T-helper 17 cell (primary cell): ENCODE measurements at places on chromosomes 12 and 14. TPM values are rescaled to one million over a fixed set of nuclear protein-coding genes. Genes with fewer than 3 reads are reported as not detected.

Gene CLEC7A
- total RNA-seq, result 3.2 TPM

GRCh38 chr12:123233505-123234308, 471 bp downstream of the MTRFR start:
- H3K27me3 ChIP-seq, result no peaks in the 10 kb centered on the region
- no peak for DNase-seq
- H3K4me1 ChIP-seq, result peaks cover 48% of the 10 kb centered on the region
- H3K36me3 ChIP-seq, result peaks cover 4% of the 10 kb centered on the region
- H3K27ac ChIP-seq, result peak overlapping the region; percentile 100

DNA sequence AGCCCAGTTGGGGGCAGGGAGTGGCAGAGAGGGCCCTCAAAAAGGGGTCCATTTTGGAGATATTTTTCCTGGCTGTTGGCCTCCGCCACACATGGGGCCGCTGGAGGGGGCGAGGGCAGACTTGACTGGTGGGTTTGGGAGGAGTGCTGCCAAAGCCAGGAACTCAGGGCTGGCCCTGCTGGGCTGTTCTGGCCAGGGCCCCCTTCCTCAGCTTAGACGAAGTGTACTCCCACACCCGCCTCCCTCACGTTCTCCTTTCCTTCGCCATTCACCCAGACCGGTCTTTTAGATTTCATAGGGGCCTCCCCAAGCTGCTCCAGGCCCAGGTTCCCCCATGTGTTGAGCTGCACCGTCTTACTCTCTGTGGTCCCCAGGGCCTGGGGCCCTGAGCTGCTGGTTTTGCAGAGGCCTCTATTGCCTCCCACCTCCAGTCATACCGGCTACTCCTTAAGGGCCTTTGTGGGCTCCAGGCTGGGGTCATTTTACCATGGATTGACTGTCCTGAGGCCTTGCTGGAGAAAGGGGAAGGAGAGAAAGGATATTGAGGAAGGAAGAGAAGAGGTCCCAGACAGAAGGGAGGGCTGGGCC, 1.3 kb downstream of the KRT7 start:
- H3K27me3 ChIP-seq, result peaks cover 62% of the 10 kb centered on the region
- H3K4me3 ChIP-seq, result no peak overlapping the region
- DNase-seq, result no peak

DNA sequence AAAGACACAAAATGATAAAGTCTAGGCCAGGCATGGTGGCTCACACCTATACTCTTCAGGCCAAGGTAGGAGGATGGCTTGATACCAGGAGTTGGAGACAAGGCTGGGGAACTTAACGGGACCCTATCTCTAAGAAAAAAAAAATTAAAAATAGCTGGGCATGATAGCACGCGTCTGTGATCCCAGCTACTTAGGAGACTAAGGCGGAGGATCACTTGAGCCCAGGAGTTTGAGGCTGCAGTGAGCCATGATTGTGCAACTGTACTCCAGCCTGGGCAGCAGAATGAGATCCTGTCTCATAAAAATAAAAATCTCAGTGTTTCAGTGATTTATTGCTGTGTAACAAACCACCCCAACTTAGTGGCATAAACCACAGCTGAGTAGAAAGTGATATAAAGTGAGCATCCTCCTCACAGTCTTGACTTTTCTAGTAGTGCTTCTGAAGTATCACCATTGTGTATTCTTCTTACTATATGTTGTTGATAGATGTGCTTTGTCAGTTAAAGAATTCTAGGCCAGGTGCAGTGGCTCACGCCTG, 10.6 kb upstream of the ATF1 start:
- H3K27me3 ChIP-seq, result no peaks in the 10 kb centered on the region
- H3K4me3 ChIP-seq, result no peak overlapping the region
- H3K4me1 ChIP-seq, result peaks cover 4% of the 10 kb centered on the region
- no peak for DNase-seq

Gene A2M
- total RNA-seq, result not detected

Gene RNU4-1
- total RNA-seq, result 2,286 TPM

Gene CCDC196
- not detected for total RNA-seq

GRCh38 chr14:68651652-68652432, 141.0 kb downstream of the ZFP36L1 start:
- peak overlapping the region; percentile 1 for H3K27ac ChIP-seq
- H3K27me3 ChIP-seq, result no peaks in the 10 kb centered on the region
- no peak overlapping the region for H3K4me3 ChIP-seq
- H3K4me1 ChIP-seq, result peaks cover 8% of the 10 kb centered on the region
- no peak for DNase-seq

DNA sequence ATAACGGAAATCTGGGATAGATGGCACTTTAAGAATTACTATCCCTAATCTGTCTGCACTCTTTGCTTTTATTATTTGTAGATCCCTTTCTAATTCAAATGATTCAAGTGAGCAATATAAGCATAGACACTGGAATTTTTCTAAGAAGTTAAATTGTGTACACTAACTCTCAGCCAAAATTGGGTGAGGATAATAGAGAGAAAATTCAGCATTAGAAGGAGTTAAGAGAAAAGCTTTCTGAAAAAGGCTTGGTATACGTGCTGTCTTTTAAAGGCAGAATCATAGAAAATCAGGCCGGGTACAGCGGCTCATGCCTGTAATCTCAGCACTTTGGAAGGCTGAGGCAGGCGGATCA, 57.1 kb upstream of the CRACR2A start:
- peaks cover 7% of the 10 kb centered on the region for H3K4me1 ChIP-seq
- no peak overlapping the region for H3K27ac ChIP-seq
- no peak overlapping the region for H3K4me3 ChIP-seq
- DNase-seq, result no peak
- H3K36me3 ChIP-seq, result peaks cover 7% of the 10 kb centered on the region
- H3K27me3 ChIP-seq, result no peaks in the 10 kb centered on the region

GRCh38 chr12:47939009-47939601, 24.3 kb upstream of the TMEM106C start:
- peaks cover 11% of the 10 kb centered on the region for H3K4me1 ChIP-seq
- no peak overlapping the region for H3K4me3 ChIP-seq
- peaks cover 6% of the 10 kb centered on the region for H3K36me3 ChIP-seq
- H3K27me3 ChIP-seq, result peaks cover 25% of the 10 kb centered on the region

Gene MYBPC1
- total RNA-seq, result not detected

GRCh38 chr12:58774731-58775130, 145.6 kb downstream of the LRIG3 start:
- H3K4me1 ChIP-seq, result no peaks in the 10 kb centered on the region
- no peak overlapping the region for H3K4me3 ChIP-seq
- no peak overlapping the region for H3K27ac ChIP-seq
- no peaks in the 10 kb centered on the region for H3K27me3 ChIP-seq
- no peak for DNase-seq

Gene CLEC2A
- total RNA-seq, result not detected

GRCh38 chr14:31893221-31893757, 183.8 kb upstream of the ARHGAP5 start:
- DNase-seq, result no peak
- peaks cover 9% of the 10 kb centered on the region for H3K27me3 ChIP-seq
- H3K36me3 ChIP-seq, result peaks cover 3% of the 10 kb centered on the region

- no peaks in the 10 kb centered on the region for H3K36me3 ChIP-seq
- DNase-seq, result no peak
- peaks cover 5% of the 10 kb centered on the region for H3K27me3 ChIP-seq
Measured at GRCh38 chr14:94217116-94217515, 43.0 kb downstream of the PPP4R4 start.

Gene KRT79
- not detected for total RNA-seq

- no peaks in the 10 kb centered on the region for H3K36me3 ChIP-seq
- no peaks in the 10 kb centered on the region for H3K4me1 ChIP-seq
- H3K27me3 ChIP-seq, result no peaks in the 10 kb centered on the region
- DNase-seq, result no peak
- H3K4me3 ChIP-seq, result no peak overlapping the region
- H3K27ac ChIP-seq, result no peak overlapping the region
Measured at GRCh38 chr14:57749267-57749666, 116.6 kb downstream of the SLC35F4 start.

- no peaks in the 10 kb centered on the region for H3K36me3 ChIP-seq
- DNase-seq, result no peak
- peak overlapping the region; percentile 100 for H3K27ac ChIP-seq
- peaks cover 39% of the 10 kb centered on the region for H3K4me1 ChIP-seq
- H3K27me3 ChIP-seq, result no peaks in the 10 kb centered on the region
Measured at GRCh38 chr14:101721111-101721510, 40.4 kb upstream of the PPP2R5C start.

DNA sequence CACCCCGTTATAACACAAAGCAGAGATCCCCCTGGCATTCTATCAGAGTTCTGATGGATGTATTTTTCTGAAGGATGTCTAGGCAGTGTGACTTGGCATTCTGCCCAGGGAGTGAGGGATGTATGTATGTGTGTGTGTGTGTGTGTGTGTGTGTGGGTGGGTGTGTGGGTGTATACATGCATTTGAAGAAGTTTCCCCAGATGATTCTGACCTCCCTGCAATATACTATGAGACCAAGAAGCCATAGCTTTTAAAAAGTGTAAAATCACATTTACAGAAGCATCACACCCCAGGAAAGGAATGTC, 59.7 kb upstream of the NAP1L1 start:
- peak overlapping the region; percentile 76 for H3K4me3 ChIP-seq
- DNase-seq, result peak; percentile 20
- H3K27ac ChIP-seq, result peak overlapping the region; percentile 89
- peaks cover 19% of the 10 kb centered on the region for H3K4me1 ChIP-seq
- no peaks in the 10 kb centered on the region for H3K27me3 ChIP-seq
- H3K36me3 ChIP-seq, result no peaks in the 10 kb centered on the region

Gene TMCC3
- 2.9 TPM for total RNA-seq

GRCh38 chr14:49623941-49624839, 3.6 kb downstream of the MGAT2 start:
- peaks cover 5% of the 10 kb centered on the region for H3K36me3 ChIP-seq
- no peak for DNase-seq
- peaks cover 20% of the 10 kb centered on the region for H3K4me1 ChIP-seq
- H3K27ac ChIP-seq, result peak overlapping the region; percentile 99
- peak overlapping the region; percentile 67 for H3K4me3 ChIP-seq

- H3K27ac ChIP-seq, result peak overlapping the region; percentile 37
- H3K27me3 ChIP-seq, result no peaks in the 10 kb centered on the region
Measured at GRCh38 chr14:70683983-70684382, 42.3 kb downstream of the TTC9 start.

GRCh38 chr12:68305278-68305677, 26.9 kb downstream of the MDM1 start:
- no peaks in the 10 kb centered on the region for H3K27me3 ChIP-seq
- peaks cover 14% of the 10 kb centered on the region for H3K4me1 ChIP-seq
- no peak overlapping the region for H3K4me3 ChIP-seq
- no peak overlapping the region for H3K27ac ChIP-seq
- DNase-seq, result no peak

DNA sequence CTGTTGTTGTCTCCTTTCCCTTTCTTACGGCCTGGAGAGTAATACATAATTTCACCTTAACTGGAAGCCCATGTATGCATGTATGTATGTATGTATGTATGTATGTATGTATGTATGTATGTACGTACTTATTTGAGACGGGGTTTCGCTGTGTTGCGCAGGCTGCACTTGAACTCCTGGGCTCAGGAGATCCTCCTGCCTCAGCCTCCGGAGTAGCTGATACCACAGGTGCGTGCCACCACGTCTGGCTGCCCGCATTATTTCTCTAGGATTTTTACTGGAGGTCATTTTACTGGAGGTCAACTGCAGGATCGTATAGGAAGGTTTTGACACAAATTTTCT, 644 bp upstream of the OS9 start:
- peaks cover 3% of the 10 kb centered on the region for H3K36me3 ChIP-seq
- no peak overlapping the region for H3K4me3 ChIP-seq
- no peak overlapping the region for H3K27ac ChIP-seq
- peaks cover 13% of the 10 kb centered on the region for H3K4me1 ChIP-seq
- peaks cover 11% of the 10 kb centered on the region for H3K27me3 ChIP-seq
- no peak for DNase-seq

DNA sequence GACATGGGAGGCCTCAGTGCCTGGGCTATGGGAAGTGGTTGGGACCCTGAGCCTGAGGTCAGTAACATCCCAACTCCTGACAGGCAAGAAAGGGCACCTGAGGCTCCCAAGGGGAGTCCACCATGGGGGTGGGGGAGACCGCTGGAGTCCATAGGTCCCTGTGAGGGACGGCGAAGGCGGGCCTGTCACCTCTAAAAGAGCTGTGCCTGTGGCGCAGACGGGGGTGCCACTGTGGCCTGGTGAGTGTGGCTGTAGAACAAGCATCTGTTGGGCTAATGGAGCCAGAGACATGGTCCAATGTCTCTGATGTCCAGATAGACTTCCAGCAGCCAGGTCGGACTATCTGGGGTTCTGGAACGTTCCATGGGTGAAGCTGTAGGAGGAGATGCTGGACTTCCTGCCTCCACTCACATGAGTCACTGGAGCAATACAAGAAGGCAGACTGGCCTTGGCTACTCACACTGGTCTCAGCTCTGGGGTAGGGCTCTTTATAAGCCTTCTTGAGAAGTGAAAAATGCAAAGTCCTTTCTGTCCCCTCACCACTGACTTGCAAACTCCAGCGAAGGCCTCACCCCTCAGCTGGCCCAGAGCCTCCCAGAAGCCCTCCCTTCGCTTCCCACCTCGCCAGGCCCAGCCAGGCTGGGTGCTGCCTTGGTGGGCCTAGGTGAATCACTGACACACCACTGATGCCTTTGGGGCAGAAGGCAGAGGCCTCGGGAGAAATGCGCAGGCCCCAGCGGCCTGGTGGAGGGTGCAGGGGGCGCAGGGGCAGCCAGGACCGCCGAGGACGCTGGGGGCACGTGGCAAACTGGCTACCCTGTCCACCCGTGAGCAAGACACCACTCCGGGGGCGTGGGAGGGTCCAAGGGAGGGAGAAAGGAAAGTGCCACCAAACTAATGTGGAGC, 1.1 kb upstream of the TRAF3 start:
- H3K4me1 ChIP-seq, result peaks cover 33% of the 10 kb centered on the region
- H3K27ac ChIP-seq, result peak overlapping the region; percentile 93
- H3K27me3 ChIP-seq, result peaks cover 1% of the 10 kb centered on the region
- H3K36me3 ChIP-seq, result peaks cover 4% of the 10 kb centered on the region
- no peak for DNase-seq

GRCh38 chr12:92337128-92337527, 191.5 kb upstream of the BTG1 start:
- H3K27ac ChIP-seq, result no peak overlapping the region
- H3K27me3 ChIP-seq, result no peaks in the 10 kb centered on the region
- DNase-seq, result no peak
- peaks cover 15% of the 10 kb centered on the region for H3K4me1 ChIP-seq
- no peak overlapping the region for H3K4me3 ChIP-seq

GRCh38 chr12:27148373-27148772, 66.0 kb upstream of the C12orf71 start:
- DNase-seq, result no peak
- H3K36me3 ChIP-seq, result no peaks in the 10 kb centered on the region
- no peak overlapping the region for H3K4me3 ChIP-seq
- H3K27me3 ChIP-seq, result no peaks in the 10 kb centered on the region
- H3K4me1 ChIP-seq, result peaks cover 3% of the 10 kb centered on the region

DNA sequence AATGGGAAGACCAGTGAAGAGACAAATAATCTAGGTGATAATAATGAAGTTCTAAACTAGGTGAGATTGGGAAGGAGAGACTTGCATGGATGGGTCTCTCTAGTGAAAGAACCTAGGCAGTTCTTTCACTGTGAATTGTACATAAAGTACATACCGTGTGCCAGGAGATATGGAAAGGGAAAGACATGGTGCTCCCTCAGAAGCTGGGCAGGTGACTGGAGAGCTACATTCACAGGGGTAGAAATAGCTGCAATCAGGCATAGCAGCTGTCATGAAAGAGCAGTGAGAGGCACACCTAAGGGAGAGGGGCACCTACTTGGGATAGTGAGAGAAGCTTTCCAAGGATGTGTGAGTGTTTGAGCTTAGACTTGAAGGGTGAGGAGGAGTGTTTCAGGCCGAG, 9.3 kb downstream of the STK38L start:
- peaks cover 16% of the 10 kb centered on the region for H3K4me1 ChIP-seq
- H3K4me3 ChIP-seq, result no peak overlapping the region
- H3K36me3 ChIP-seq, result peaks cover 11% of the 10 kb centered on the region

GRCh38 chr12:68630050-68630449, 19.4 kb downstream of the RAP1B start:
- H3K27ac ChIP-seq, result peak overlapping the region; percentile 85
- H3K4me3 ChIP-seq, result peak overlapping the region; percentile 4
- peaks cover 3% of the 10 kb centered on the region for H3K36me3 ChIP-seq
- no peak for DNase-seq
